ENCODE measurements at places on chromosomes 2 and 18.

GRCh38 chr2:9473985-9474360 is 378 bp upstream of the IAH1 start:
- DNase-seq = no peak

GRCh38 chr2:241750076-241750840 is 15.8 kb downstream of the D2HGDH start:
- no peak for DNase-seq

DNA sequence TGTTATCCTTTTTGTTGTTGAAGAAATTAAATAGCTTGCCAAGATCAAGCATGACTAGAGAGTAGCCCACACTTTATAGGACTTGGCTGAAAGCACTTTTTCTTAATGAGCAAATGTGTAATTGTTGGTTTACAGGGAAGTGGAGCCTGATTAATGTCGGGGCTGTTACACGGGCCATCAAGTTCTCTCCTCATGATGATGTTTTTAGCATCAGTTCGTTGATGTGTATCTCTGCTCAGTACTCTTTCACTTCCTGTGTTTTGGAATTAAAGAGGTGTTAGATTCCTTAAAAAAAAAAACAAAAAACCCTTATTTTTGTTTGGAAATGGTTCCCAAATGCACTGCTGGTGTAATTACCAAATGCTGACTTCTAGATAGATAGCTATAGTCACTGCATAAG is 114.2 kb downstream of the PTPRM start:
- no peak for DNase-seq

DNA sequence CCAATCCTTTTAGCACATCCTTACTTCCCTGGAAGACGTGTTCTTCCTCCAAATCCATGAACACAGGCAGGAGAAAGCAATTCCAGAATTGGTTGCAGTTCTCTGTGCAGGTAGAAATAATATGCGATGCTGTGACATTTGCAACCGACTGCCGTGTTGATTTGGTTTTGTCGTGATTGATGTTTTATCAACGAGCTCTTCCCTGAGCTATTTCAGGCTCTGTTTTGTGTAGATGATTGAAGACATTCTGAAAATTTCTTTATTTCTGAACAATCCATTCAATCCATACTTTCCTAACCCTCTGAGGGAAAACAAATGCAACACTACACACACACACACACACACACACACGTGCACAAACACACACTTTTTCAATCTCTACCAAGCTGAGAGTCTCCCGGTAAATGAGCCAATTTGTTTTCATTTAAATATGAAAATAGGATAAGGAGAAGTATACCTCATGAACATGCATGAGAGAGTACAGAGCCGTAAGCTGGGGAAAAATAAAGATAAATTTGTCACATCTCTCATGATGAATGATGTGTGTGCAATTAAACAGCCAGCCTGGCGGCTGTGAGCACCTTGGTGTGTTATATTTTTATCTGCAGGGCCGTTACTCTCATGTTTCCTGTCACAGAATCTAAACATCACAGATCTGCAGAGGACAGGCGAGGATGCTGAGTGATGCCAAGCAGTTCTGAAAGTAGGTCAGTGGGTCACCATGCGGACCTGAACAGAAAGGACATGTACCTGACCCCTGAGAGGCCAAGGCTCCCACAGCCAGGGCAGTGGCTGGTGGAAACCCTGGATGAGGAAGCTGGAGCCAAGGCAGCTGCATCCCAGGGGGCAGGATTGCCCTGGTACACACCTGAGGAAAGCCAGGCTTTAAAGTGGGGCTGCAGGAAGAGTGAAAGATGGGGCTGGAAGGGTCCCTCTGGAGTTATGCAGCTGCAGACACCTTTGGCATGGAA is 64.8 kb downstream of the PDCL3 start:
- no peak for DNase-seq

DNA sequence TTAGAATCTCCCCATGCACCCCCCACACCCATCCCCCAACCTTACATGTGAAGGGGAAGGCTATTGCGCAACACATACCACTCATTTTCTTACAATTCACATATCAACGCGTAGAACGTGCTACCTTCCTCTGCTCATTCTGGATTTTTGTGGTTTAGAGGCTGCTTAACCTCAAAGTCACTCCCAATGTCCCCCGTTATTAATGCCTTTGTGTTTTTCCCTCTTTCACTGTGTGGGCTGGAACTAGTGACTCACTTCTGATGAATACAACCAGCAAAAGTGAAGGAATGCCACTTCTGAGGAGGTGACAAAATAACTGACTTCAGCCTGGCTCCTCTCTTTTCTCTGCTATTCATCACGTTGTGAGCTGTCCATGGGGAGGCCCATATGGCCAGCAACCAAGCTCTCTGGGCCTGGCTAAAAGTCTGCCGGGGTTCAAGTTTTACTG is 342.5 kb upstream of the NXPH2 start:
- no peak for DNase-seq

DNA sequence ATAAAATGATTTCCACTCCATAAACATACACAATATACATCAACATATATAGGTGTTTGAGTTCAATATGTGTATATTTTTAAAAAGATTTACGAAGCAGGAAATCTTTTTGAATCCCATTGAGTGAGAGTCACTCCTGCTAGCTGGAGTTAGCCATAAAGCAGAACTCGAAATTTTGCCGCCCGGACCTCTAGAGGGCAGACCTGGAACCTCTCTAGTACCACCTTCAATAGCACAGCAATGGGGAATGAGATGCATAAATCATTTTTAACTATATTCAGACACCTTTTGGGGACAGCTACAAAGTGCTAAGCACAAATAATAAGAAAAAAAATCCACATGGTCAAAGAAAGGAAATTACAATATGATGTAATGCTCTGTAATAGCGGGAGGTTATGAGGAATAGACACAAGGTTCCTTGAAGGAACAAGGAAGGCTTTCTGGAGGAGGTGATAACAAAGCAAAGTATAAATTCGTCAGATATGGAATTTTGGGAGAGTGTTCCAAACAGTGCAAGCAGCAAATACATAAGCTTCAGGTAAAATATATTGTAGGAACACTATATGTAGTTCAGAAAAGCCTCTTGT is 533.4 kb downstream of the ERBB4 start:
- DNase-seq = peak; percentile 52

- DNase-seq = no peak
Observed at GRCh38 chr18:28115149-28115550, 61.8 kb downstream of the CDH2 start.

DNA sequence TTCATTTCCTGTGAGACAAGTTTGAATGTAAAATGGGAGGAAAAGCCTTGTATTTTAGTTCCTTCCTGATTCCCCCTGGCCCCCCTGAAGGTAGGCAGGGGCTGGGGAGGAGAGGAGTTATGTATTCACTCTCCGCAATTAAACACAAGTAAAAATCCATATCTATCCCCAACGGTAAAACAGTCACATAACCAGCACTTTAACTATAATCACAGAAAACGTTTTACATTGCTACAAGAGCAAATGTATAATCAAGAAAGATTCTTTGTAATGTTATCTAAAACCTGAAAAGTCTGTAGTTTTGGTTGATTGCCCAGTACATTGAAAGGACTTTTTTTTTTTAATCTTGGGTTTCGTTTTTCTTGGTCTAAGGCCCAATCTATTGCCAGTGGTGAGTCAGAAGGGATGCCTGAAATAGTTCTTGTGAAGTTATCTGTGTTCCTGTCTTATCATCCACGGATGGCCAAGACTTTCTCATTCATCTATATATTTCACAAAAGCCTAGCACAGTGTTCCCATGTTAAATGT is 34.5 kb upstream of the CCNYL1 start:
- DNase-seq = no peak

DNA sequence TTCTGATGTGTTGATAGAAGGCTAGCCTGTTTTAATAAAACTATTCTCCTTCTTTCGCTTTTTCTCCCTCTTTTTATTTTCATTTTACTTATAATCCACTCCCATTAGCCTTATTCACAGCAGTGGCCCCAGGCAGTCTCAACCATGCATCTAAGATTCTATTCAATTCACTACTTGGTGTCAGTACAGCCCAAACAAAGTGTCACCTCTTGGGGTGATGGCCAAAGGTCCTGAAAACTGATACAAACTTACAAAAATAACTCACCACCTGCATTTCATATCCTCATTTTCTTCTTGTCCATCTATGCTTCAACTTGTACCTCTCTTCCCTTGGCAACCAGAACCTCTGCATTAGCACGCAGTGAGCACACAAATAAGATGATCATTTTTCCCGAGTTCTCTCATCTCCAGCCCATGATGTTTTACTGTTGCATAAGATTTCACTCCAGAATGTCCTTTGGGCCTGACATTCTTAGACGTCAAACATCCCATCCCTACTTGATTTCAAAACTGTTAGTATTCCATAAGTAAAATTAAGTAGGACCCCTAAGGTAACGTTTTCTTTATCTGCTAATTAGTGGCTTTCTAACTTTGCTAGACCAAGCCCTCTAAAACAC is 559.3 kb upstream of the TNP1 start:
- no peak for DNase-seq

- DNase-seq = no peak
Observed at GRCh38 chr2:239288951-239289511, 111.8 kb downstream of the HDAC4 start.

- DNase-seq = no peak
Observed at GRCh38 chr2:163611557-163611906, 124.3 kb downstream of the FIGN start.

GRCh38 chr18:48833701-48834412 is 116.9 kb downstream of the SMAD7 start:
- no peak for DNase-seq

GRCh38 chr2:25268139-25268538 is 73.6 kb downstream of the DNMT3A start:
- no peak for DNase-seq

GRCh38 chr18:43596105-43596712 is 318.9 kb upstream of the SYT4 start:
- peak; percentile 40 for DNase-seq

- no peak for DNase-seq
Observed at GRCh38 chr18:37261988-37262387, 303.6 kb downstream of the CELF4 start.

- no peak for DNase-seq
Observed at GRCh38 chr2:75553935-75554531, 6.7 kb downstream of the EVA1A start.

DNA sequence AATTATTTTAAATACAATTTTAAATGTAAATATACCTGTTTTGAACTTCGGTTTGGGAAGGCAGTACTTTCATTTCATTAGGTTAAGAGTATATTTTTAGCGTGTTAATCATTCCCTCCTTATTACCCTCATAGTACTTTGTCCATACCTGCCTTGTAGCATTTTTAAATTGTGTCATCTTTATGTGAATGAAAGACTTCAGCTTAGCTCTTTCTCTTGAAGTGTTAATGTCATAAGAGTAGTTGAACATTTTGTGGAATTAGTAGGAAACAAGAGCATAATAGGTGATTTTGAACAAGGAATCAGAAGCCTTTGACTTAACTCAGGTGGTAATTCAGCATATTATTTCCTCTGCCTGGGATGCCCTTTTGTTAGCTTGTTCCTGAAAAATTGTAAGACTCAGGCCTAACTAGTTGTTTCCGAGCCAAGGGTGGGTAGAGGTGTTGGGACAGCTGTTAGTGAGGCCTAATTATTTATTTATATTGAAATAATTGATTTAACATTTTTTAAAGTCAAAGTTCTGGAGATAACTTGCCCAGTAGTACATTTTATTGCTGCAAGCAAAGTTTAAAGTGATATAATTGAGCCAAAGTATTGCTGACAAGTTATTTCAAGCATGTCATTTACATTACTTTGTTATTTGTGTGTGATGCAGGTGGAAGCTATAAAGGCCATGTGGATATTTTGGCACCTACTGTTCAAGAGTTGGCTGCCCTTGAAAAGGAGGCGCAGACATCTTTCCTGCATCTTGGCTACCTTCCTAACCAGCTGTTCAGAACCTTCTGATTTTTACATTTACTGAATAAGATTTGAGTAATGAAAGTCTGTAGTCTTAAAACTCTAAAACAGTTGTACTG is 38.7 kb downstream of the DDX1 start:
- no peak for DNase-seq

GRCh38 chr2:217928324-217929181 is 74.2 kb downstream of the TNS1 start:
- no peak for DNase-seq

DNA sequence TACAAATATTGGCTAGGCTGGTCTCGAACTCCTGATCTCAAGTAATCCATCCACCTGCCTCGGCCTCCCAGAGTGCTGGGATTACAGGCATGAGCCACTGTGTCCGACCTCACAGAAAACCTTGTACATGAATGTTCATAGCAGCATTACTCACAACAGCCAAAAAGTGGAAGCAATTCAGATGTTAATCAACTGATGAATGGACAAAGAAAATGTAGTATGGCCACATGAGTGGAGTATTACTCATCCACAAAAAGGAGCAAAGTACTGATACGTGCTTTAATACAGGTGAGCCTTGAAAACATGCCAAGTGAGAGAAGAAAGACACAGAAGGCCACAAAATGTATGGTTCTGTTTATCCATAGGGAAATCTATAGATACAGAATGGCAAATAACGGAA is 20.6 kb downstream of the CEP192 start:
- DNase-seq = no peak

GRCh38 chr2:144666032-144666431 is 146.1 kb upstream of the ZEB2 start:
- no peak for DNase-seq

DNA sequence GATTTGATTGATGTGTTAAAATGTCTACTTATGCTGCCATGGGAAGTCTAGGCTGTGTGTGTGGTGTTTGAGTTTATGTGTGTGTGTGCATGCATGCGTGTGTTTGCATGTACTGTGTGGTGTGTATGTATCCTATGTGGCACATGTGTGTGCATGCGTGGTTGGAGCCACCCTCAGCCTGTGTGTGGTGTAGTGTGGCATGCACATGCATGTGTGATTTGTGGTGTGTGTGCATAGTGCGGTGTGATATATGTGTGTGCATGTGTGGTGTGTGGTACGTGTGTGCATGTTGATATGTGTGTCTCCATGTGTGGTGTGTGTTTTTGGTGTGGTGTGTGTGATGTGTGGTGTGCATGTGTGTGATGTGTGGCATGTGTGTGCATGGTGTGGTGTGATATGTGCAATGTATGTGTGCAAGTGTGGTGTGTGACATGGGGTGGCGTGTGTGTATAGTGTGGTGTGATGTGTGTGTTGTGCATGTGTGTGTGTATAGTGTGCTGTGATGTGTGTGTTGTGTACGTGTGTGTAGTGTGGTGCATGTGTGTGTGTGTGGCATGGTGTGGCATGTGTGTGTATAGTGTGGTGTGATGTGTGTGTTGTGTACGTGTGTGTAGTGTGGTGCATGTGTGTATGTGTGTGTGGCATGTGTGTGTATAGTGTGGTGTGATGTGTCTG is 66.6 kb upstream of the HDAC4 start:
- no peak for DNase-seq
